Colonic mucosa (tissue), 4 donors: ENCODE measurements at places on chromosomes 5 and 9.

- no peaks in the 10 kb centered on the region for H3K27me3 ChIP-seq
- H3K4me1 ChIP-seq = no peaks in the 10 kb centered on the region
- no peak overlapping the region for H3K27ac ChIP-seq
- no peaks in the 10 kb centered on the region for H3K36me3 ChIP-seq
These were observed 22.8 kb downstream of the RNF44 start for GRCh38 chr5:176514244-176514950.

DNA sequence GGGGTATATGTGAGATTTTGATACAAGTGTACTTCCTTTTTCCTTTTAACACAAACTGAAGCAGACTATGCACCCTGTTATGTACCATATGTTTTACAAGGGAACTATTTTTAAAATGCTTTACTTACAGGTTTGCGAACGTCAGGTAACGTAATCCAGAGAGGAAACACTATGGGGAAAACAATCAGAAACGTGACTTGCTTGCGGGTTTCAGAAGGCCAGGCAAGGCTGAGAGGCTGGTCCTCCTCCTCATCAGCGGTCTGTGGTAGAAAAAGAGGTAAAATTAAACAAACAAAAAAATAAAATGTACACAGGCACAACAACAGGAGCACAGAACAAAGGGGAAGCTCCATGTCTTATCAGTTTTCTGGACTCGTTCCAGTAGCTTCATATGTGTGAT is 141.2 kb downstream of the ACER2 start:
- no peaks in the 10 kb centered on the region for H3K36me3 ChIP-seq
- no peak overlapping the region for H3K27ac ChIP-seq
- H3K4me3 ChIP-seq = no peak overlapping the region
- H3K27me3 ChIP-seq = no peaks in the 10 kb centered on the region

- H3K27ac ChIP-seq = no peak overlapping the region
- H3K4me1 ChIP-seq = no peaks in the 10 kb centered on the region
- no peak overlapping the region for H3K4me3 ChIP-seq
- DNase-seq = no peak
- H3K27me3 ChIP-seq = no peaks in the 10 kb centered on the region
These were observed 234.2 kb downstream of the ZNF608 start for GRCh38 chr5:124512236-124512635.

- no peaks in the 10 kb centered on the region for H3K27me3 ChIP-seq
- no peak overlapping the region for H3K27ac ChIP-seq
- DNase-seq = no peak
- H3K36me3 ChIP-seq = no peaks in the 10 kb centered on the region
These were observed 113.6 kb downstream of the IRX1 start for GRCh38 chr5:3709068-3709716.

GRCh38 chr9:105168870-105169319 is 75.6 kb upstream of the SLC44A1 start:
- no peak overlapping the region for H3K4me3 ChIP-seq
- no peaks in the 10 kb centered on the region for H3K27me3 ChIP-seq
- H3K27ac ChIP-seq = no peak overlapping the region
- H3K4me1 ChIP-seq = no peaks in the 10 kb centered on the region

DNA sequence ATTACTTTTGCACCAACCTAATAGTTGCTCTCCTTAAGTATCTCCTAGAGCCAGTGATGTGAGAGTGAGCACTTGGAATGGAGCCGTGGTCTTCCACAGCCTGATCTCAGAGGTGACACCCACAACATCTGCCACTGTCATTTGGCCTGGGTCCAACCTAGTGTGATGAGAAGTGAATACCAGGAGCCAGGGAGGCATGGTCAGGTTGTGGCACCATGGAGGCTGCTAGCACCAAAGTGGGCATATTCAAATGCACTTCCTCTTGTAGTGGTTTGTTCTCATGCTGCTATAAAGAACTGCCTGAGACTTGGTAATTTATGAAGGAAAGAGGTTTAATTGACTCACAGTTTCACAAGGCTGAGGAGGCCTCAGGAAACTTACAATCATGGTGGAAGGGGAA is 22.6 kb upstream of the CEP72 start:
- no peak overlapping the region for H3K4me3 ChIP-seq
- H3K4me1 ChIP-seq = no peaks in the 10 kb centered on the region
- H3K27me3 ChIP-seq = no peaks in the 10 kb centered on the region
- no peak overlapping the region for H3K27ac ChIP-seq

DNA sequence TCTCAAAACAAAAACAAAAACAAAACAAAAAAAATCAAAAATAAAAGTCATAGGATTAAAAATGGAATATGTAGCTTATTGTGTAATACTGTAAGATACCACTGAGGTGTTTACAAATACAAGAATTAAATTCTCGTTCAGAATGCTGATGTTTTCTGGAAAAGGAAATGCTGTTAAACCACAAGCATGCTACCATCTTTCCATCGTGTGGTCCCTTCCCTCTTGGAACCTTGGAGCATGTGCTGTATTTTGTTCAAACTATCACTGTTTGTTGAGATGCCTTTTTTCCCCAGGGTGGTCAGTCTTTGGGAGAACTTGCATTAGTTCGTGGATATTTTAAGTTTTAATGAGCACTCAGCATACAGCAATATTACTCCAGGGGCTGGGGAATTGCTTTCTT is 39.7 kb downstream of the SUB1 start:
- H3K27ac ChIP-seq = no peak overlapping the region
- no peaks in the 10 kb centered on the region for H3K27me3 ChIP-seq
- no peaks in the 10 kb centered on the region for H3K36me3 ChIP-seq
- H3K4me3 ChIP-seq = no peak overlapping the region

DNA sequence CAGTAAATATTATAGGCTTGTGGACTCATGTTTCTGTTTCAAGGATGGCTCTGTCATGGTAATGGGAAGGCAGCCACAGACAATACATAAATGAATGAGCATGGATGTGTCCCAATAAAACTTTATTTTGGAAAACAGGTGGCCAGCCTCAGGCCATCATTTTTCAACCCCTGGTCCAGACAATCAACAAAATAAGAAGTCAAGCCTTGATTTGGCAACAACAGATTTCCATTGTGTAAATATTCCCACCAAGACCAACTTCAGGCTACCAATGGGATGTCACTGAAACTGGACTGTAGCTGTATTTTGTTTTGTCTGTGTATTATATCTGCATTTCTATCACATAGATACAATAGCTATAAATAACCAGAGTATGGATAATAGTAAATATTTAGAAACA is 20.7 kb upstream of the RLN1 start:
- H3K4me3 ChIP-seq = no peak overlapping the region
- no peaks in the 10 kb centered on the region for H3K27me3 ChIP-seq
- no peak for DNase-seq

GRCh38 chr5:96651948-96652753 is 10.0 kb upstream of the CAST start:
- H3K27ac ChIP-seq = no peak overlapping the region
- peaks cover 12% of the 10 kb centered on the region for H3K4me1 ChIP-seq
- no peaks in the 10 kb centered on the region for H3K36me3 ChIP-seq
- no peaks in the 10 kb centered on the region for H3K27me3 ChIP-seq
- H3K4me3 ChIP-seq = no peak overlapping the region

DNA sequence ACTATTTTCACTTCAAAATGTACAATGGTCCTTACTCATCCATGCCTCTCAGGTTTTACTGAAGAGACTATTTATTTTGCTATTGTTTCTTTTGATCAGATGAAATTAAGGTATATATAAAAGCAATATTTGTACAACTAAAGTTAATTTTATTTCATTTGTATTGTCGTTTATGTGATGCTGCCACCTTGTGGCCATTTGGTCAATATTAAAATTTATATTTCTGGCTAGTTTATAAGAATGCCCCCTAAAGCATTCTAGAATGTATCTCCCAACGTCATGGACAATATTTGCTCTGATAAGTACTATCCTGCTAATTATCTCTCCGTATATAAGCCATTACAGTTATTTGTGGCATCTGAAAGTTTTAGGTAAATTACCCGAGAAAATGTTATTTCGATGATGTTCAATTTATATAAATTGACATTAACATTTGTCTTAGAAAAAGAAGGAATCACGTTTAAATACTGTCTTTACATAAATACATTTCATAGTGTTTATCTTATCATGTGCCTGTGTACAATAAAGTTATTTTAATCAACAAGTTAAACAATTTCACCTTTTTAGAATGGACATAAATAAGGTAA is 680.0 kb downstream of the TAF11L14 start:
- DNase-seq = no peak
- no peaks in the 10 kb centered on the region for H3K36me3 ChIP-seq
- no peaks in the 10 kb centered on the region for H3K27me3 ChIP-seq
- H3K4me1 ChIP-seq = no peaks in the 10 kb centered on the region

GRCh38 chr9:21810388-21810787 is 8.0 kb downstream of the MTAP start:
- no peak overlapping the region for H3K27ac ChIP-seq
- no peaks in the 10 kb centered on the region for H3K4me1 ChIP-seq
- H3K36me3 ChIP-seq = no peaks in the 10 kb centered on the region
- DNase-seq = no peak
- no peak overlapping the region for H3K4me3 ChIP-seq

- no peaks in the 10 kb centered on the region for H3K4me1 ChIP-seq
- no peak for DNase-seq
- H3K27ac ChIP-seq = no peak overlapping the region
These were observed 18.0 kb upstream of the SMC2 start for GRCh38 chr9:104075801-104076753.

- H3K36me3 ChIP-seq = no peaks in the 10 kb centered on the region
- H3K27ac ChIP-seq = no peak overlapping the region
- no peak overlapping the region for H3K4me3 ChIP-seq
- no peaks in the 10 kb centered on the region for H3K4me1 ChIP-seq
These were observed 31.7 kb downstream of the MAPKAP1 start for GRCh38 chr9:125674981-125675973.

- no peaks in the 10 kb centered on the region for H3K4me1 ChIP-seq
- H3K27me3 ChIP-seq = no peaks in the 10 kb centered on the region
- no peak for DNase-seq
- no peak overlapping the region for H3K4me3 ChIP-seq
- no peaks in the 10 kb centered on the region for H3K36me3 ChIP-seq
- no peak overlapping the region for H3K27ac ChIP-seq
These were observed 13.9 kb downstream of the RAI14 start for GRCh38 chr5:34669931-34670516.

DNA sequence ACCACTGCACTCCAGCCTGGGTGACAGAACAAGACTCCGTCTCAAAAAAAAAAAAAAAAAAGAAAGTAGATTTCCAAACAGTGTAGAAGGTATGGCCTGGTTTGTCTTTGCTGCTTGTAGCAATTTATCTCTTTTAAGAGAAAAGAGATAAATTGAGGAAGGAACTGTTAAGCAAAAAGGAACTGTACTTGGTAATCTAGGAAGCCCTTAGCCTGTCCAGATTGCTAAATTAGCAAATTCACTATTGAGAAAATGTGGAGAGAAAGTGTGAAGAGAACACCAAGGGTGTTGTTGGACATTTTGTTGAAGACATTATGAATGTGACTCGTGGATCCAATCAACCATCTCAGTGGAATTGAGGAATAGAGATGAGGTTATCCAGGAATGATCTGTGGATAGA is 13.0 kb upstream of the SUSD3 start:
- no peaks in the 10 kb centered on the region for H3K36me3 ChIP-seq
- H3K27ac ChIP-seq = no peak overlapping the region
- no peak for DNase-seq
- H3K4me1 ChIP-seq = no peaks in the 10 kb centered on the region
- no peak overlapping the region for H3K4me3 ChIP-seq

DNA sequence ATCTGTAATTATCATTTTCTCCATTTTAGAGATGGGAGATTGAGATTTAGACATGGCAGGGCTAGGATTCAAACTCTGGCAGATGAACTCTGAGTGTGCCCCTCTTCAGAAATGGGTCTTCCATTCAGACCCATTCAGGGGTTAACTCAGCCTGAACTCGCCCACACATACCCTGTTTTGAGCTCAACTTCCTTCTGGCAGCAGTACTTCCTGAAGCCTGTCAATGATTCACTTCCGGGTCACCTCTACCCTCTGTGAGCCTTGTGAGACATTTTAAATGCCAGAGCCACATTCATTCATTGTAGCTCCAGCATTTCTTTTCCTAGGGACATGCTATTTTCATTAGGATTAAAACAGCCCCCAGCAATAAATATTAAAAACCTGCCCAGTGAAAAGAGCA is 209.3 kb upstream of the SLC24A2 start:
- H3K27ac ChIP-seq = no peak overlapping the region
- H3K27me3 ChIP-seq = no peaks in the 10 kb centered on the region
- no peaks in the 10 kb centered on the region for H3K4me1 ChIP-seq
- no peaks in the 10 kb centered on the region for H3K36me3 ChIP-seq

DNA sequence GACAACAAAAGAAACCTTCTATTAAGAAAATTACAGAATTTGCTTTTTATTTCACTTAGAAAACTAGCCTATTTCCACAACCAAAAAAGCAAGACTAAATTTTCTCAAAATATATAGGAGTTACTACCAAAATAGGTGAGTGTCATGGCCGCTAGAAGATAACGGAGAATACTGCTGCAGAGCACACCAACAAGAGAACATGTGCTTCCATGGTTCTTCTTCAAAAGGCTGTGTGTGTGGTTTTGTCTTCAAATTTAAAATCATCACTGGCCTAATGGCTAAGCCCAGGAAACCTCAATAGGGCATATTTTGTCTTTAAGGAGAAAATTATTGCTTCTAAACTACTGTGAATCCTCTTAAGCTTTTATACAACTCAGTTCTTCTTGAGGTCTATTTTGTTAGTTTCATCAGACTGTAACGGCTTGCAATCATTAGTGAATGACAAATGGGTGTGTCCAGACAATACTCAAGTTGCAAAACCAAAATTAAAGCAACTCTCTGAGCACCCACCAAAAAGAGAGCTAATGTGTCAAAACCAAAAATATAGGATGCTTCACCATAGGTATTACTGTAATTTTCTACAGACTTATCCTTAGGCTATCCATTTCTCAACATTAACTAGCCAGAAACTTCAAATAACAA is 3.3 kb downstream of the SETX start:
- no peak for DNase-seq
- no peaks in the 10 kb centered on the region for H3K27me3 ChIP-seq
